ENCODE measurements at places on chromosomes 6 and 20.

GRCh38 chr6:117818449-117818848 is 88.6 kb upstream of the SLC35F1 start:
- no peak for DNase-seq

- no peak for DNase-seq
Observed at GRCh38 chr20:6699921-6700562, 67.4 kb upstream of the BMP2 start.

GRCh38 chr6:89144354-89144906 is 1.4 kb upstream of the PM20D2 start:
- no peak for DNase-seq

DNA sequence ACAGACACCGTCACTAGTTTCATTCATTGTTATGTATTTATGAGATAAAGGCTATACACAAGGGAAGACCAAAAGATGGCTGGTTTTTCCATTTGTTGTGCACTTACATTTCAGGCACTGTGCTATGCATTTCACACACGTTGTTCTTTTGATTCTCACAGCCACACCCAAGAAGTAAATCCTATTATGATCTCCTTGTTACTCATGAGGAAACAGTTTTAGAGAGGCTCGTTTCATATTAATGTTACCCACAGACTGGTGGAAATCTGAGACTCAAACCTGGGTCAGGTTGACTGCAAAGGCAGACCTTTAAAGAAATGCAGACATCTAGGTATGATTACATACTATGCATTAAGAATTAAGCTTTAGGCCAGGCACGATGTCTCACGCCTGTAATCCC is 34.9 kb downstream of the SHLD1 start:
- no peak for DNase-seq

DNA sequence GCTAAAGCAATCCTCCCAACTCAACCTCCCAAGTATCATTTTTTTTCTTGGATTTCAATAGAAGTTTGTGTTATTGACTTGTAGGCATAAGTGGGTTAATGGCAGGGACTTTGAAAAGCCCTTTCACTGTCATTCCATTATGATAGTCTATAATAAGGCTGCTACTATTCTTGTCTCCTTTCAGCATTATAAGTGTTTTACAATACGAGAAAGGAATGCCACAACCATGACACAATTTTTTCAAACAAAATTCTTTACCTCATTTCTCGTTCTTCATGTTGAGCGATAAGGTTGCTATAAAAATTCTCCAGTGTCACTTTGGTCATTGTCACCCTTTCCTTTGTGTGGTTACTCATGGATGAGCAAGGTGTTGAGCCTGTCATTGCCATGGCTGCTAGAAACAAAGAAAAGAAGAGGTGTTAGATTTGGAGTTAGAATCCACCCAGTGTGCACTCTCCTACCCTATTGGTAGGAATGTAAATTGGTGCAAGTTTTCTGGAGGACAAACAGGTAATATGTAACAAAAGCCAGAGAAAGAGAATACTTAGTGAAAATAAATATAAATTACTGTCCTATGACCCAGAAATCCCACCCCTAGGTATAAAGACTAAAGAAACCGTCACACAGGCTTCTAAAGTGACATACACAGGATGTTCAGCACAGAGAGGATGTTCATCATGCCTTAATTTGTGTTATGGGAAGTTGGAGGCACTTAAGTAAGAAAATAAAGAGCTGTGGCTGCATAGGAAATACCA is 7.3 kb downstream of the STK38 start:
- DNase-seq: no peak

DNA sequence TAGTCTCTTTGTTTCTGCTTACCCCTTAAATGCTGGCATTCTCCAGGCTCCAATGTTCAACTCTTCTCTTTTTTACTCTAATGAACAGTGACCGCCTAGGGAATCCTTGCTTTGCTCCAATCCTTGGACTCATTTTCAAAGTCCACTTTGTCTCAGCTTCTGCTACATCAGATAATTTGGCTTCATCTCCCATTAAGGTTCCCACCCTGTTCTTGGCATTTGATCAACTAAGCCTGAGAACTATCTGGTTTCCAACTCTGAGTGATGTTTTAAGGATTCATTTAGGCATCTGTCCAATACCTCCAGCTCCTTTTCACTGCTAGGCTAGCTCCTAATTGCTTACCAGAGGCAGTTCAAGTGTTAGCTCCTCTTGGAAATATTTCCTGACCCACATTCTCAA is 64.9 kb downstream of the ME1 start:
- DNase-seq: no peak

DNA sequence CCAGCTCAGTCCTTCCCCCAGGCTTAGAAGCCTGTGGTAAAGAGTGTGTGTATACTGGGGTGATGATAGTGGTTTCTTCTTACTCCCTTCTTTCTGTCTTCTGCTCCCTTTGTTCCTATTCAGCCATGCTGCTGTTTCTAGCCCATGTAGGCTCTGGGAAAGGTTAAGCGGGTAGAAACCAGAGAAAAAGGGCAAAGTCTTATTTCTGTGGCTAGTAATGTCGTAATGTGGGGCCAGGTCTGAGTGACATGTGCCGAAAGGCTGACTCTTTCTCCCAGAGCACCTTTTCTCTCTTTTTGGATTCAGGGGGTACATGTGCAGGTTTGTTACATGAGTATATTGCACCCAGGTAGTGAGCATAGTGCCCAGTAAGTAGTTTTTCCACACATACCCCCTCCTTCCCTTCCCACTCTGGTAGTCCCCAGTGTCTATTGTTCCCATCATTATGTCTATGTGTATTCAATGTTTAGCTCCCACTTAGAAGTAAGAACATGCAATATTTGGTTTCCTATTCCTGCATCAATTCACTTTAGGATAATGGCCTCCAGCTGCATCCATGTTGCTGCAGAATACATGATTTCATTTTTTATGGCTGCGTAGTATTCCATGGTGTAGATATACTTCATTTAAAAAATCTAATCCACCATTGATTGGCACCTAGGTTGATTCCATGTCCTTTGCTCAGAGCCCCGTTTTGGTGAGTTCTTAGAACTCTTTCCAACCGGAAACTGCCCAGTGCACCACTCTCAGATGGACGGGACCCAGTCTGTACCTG is 74.3 kb downstream of the EFHC1 start:
- DNase-seq: no peak

- no peak for DNase-seq
Observed at GRCh38 chr20:60481743-60482133, 523.5 kb downstream of the CDH26 start.

GRCh38 chr20:41173791-41174341 is 36.5 kb downstream of the PLCG1 start:
- DNase-seq: no peak

DNA sequence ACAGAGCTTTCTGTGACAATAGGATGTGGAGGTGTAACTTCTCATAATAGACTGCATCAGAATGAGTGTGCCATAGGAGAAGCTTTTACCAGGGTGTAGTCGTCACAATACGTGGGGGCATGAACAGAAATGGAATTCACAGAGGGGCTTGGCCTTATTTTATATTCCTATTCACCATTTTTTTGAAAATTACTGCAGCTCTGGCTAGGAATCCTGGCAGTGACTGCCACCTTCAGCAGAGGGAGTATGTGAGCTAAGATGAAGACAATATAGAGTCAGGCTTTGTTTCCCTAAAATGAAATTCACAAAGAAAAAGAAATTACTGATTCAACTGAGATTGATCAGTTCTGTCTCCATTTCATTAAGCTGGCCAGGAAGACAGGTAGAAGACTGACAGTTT is 13.9 kb downstream of the TOMM6 start:
- no peak for DNase-seq

DNA sequence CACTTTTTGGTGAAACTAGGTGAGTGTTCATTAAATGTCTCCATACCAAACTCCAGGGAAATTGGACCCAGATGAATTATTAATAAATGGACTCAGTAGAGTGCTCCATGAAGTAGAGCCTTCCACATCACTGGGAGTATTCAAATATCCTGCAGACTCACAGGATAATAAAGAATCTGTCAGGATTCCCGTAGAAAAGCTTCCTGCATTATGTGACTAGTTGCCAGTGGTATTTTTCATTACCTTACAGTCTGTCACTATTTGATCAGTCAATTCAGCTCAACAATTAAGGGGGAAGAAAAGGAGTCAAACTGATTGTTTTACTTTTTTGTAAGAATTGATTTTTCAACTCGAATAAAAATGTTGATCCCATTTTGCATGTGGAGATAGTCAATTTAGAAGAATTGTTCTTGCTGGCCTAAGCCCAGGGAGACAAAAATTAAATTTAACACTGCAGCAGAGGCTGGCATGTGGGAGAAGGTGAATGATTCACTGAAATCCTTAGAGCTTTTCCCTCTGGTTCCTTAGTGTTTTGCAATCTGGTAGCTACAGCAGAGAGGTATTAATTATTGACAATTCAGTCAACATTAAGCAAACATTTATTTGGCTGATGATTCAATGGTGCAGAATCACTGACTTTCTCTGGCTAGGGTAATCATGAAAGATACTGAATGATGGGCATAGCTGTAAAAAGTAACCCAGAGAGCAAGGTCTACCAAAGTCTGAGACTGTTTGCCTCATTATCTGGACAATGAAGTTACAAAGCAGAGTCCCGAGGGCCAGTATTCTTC is 442.4 kb downstream of the CD83 start:
- DNase-seq: no peak

DNA sequence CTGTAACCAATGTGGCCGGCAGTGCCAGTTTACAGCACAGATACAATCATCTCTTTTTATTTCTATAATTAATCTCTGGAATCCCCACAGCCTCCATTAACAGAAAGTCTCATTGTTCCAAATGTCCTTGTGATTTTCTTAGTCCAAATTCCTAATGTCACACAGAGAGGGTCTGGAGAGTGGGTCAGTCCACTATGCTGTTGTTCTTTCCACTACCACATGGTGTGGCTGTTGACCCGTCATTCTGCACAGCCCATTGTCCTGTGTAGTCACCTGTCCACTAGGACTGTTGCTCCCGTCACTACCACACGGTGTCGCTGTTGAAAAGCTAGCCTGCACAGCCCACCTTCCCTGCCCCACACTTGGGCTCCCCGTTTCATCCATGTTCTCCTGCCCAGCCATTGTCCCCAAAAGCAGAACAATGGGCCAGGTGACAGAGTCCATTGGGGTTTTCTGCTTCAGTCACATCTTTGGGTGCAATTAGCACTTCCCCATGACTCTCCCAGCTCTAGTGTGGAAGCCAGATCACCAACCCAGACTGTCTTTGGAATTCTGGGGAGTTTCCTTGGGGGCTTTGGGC is 8.6 kb upstream of the LBP start:
- DNase-seq: peak; percentile 96

DNA sequence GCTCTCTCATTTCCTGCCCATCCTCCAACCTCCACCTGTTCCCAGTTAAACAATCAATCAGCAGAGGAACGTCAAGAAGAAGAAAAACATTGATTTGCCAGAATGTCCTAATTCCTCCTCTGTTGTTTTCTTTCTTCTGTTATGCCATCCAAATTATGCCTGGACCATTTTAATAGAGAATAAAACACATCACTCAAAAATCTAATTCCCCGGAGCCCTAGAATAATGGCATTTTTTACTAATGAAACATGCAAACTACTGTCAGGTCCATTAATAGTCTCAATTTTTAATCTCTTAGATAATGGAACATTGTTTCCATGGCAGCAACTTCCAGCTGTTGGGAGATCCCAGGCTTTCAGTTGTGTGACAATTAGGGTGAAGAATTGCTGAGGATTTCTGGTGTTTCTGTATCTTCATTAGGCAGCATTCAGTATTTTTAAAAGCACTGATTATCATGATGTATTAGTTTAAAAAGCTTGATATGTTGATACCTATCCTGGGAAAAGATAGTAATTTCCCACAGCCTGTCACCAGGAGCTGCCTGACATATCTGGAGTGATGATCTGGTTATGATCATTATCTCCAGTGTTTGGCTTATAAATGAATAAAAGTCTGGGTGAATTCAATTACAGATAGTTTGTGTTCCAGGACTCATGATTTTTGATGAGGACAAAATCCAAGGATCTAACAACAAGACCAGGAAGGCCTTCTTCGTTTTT is 209.8 kb downstream of the TPBG start:
- no peak for DNase-seq

GRCh38 chr20:23269954-23270353 is 80.6 kb upstream of the NXT1 start:
- DNase-seq: no peak

DNA sequence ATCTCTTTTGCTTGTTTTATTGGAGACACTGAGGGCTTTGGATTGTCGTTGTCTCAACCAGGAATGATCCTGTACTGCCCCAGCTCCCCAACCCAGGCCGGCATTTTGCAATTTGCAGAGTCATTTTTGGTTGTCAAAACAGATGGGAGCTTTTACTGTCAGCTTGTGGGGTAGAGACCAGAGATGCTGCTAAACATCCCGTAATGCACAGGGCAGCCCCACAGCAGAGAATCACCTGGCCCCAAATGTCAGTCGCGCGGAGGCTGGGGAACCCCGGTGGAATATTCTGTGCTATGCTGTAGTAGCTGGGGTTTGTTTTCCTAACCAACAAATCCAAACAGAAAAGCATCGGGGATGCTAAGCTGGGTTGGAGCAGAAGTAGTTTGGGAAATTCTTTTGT is 99.7 kb downstream of the TSHZ2 start:
- DNase-seq: no peak

DNA sequence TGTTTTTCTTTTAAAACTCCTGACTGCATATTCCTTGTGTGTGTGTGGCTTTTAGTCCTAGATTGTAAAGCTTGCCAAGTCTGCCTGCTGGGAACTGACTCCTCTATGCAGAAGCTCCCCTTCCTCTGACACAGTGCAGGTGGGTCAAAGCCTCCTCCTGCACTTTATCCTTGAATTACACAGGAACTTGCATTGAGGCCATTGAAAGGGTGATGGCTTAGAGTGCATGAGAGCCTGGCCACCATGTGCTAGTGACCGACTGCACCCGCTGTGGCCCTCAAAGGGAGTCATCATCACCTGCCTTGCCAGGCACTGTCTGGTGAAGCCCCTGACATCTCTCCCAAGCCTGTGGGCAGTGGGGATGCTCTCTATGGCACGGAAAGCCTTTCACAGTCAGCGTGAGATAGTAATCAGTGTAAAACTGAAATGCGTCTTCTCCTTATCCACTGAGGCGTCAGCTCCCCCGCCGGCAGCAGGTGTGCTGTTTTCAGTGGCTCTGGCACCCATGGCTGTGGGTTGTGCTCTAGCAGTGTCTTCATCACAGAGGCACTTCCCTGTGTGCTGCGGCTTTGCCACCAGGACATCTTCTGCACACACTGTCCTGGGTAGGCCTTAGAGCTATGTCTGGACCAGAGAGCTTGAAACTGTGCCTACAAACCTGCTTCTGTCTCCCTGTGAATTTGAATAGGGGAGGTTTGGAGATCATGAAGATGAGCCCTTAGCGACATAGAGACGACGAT is 87.9 kb downstream of the THBS2 start:
- DNase-seq: no peak

DNA sequence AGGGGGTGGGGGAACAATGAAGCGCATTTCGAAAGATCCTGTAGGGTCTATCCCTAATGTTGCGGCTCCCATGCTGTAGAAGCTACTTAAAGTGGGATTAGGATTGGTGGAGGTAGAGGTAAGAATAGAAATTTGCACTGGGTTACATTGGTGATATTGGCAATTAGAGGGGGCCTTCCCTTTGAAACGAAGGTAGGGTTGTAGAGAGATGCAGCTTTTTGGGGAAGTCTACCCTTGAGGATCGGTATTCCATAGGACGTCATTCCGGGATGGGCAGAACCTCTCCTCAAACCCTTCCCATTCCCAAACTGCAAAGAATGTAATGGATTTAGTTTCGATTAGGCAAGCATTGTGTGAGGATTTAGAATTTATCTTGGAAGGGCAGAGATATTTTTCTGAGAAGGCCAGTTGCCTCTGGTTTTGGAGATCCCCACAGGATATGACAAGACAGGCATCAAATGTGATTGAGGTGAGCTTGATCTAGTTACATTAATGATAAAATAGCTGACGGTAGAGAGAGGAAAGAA is 5.4 kb upstream of the ZNFX1 start:
- DNase-seq: no peak

- DNase-seq: no peak
Observed at GRCh38 chr20:61369731-61370520, 117.9 kb downstream of the CDH4 start.
